ENCODE measurements at places on chromosomes 6 and 20.

DNA sequence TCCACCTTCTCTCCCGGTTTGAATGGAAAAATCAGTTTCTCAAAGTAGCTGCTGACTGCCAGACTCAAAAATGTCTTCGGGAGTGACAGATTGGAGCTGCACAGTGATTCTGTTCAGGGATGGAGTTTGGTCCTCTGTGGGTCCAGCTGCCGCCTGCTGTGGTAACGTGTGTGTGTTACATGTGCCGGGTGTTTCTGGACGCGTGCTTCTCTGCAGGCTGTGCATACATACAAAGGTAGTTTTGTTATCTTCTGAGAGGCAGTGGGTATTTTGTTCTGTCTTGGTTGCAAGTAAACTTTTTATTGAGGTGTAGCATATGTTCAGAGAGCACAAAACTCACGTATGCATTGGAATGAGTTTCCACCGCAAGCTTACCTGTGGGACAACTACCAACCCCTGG lies 41.3 kb upstream of the NAA20 start:
- peak; percentile 37 for DNase-seq

- no peak for DNase-seq
Observed at GRCh38 chr20:54433636-54434035, 41.8 kb upstream of the DOK5 start.

- DNase-seq: peak; percentile 72
Observed at GRCh38 chr20:50034567-50035180, 51.9 kb downstream of the SNAI1 start.

DNA sequence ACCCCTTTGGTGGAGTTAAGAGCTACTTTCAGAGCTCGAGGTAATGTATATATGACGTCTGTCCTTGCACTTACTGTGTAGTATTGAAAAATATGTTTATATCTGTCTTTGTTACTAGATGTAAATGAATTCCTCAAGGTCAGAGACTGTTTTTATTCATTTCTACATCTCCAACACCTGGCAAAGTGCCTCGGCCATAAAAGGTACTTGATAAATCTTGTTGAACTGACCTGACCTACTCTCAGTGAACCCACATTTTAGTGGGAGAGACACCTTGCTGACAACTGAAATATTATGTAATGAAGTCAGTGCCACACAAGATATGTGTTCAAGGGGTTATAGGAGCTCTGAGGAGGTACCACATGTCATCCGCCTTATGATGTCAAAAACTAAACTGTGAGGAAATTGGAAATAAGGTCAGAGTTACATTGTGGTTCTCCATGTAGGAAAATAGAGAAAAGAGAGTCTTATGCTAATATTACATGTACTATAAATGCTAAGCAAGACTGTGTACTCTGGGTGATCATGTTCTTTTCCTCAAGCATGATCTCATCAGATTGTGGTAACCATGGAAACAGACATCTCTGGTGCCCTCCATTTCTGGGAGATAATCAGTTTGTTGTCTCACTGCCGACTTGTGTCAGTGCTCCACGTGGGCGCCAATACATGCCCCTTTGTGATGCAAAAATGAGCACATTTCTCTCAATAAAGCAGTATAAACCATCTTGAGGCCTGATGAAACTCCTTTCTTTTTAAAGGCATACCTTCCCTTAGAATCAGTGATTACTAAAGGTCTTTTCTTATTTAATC lies 5.7 kb upstream of the TMEM30A start:
- no peak for DNase-seq

DNA sequence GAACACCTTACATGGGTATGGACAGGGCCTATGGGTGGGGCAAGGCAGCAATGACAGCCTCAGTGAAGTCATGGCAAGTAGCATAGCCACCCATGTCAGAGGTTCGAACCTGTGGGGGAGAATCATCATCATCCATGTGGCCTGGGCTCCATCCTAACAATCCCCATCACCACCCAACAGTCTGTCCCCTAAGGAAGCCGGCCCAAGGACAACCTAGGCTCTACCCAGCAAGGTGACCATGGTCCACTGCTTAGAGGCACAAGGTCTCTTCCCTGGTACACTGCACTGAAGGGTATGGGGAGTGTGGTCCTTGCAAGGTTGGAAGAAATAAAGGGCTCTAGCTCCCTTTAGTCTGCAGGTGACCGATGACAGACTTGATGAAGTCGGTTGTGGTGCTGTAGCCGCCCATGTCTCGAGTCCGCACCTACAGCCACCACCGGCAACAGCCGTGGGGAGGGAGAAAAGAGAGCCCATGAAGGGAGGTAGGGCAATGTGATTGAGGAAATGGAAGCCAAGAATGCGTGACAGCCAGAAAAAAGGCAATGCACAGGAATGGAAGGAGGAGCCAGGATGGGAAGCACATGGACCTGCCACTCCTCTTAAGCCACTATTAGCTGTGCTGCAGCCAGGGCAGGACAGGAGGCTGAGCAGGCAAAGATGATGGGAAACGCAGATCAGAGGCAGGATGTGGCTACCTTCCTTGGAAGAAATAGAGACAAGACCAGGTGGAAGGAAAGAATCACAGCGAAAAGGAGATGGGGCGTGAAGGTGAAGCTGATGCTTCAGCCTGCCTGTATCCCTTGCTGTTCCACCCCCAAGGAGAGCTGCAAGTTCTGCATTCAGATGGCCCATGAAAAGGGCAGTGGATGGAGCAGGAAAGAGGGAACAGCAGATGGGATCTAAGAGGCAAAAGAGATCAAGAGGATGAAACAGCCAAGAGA lies 5.3 kb downstream of the IDH3B start:
- DNase-seq: no peak

- DNase-seq: no peak
Observed at GRCh38 chr6:75167851-75168250, 38.0 kb downstream of the COL12A1 start.

- no peak for DNase-seq
Observed at GRCh38 chr6:26267083-26267589, 97.9 kb upstream of the BTN3A2 start.

DNA sequence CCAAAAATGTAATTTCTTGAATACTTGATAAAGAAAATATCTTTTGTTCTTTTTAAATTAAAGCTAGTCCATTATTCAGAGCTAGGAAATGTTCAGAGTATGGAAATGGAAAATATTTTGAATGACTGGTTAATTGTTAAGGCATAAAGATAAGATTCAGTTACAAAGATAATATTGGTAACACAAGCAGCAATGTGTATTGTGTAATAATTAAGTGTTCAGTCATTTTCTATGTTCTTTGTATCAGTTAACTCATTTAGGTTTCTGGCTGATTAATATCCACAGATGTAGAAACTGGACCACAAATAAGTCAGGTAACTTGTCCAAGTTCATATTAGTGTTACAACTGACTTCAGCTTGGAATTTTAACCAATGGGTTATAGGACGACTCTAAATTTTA lies 442.2 kb upstream of the MANEA start:
- no peak for DNase-seq

- DNase-seq: peak; percentile 76
Observed at GRCh38 chr6:3884007-3884745, 35.0 kb downstream of the FAM50B start.

DNA sequence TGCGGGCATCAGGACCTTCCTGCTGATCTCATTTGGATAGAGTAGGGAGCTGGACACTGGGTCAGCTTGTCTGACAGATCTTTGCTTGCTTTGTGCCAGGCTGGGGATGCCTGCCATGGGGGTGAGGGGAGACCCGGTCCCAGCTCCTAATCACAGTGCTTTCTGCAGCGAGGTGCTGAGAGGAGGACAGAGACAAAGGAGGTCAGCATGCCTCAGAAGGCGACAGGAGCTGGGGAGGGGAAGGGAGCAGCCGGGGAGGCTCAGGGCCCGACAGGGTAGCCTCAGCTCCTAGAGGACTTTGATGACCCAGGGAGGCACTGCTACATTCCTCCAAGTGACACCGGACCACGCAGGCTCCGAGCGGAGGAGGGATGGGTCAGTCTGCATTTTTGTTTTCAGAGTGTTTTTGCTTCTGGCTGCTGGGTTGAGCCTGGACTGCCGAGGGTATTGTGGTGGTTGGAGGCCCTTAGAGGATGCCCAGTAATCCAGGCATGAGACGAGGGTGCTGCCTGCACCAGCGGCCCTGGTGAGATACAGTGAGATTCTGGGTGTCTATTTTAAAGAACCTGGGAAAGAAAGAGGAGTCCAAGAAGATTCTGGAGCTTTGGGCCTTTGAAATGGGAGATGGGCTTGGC lies 7.8 kb downstream of the RBM38 start:
- no peak for DNase-seq

DNA sequence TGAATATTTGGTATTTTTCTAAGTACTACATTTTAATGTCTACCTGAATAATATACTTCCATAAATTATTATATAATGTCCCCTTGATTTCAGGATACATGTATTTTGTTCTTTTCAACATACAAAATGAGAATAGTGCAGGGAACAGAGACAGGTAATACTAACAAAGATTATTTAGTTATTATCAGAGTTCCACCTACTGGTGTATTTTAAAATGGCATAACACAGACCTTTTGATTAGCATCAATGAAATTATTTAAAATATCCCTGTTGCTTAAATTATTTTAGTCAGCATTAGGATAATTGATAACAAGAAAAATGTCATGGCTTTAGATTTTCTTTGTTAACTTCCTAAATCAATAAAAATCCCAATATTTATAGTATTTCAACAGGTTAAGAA lies 184.0 kb downstream of the PRDM13 start:
- no peak for DNase-seq

GRCh38 chr6:168012431-168013249 lies 15.2 kb downstream of the KIF25 start:
- DNase-seq: no peak

DNA sequence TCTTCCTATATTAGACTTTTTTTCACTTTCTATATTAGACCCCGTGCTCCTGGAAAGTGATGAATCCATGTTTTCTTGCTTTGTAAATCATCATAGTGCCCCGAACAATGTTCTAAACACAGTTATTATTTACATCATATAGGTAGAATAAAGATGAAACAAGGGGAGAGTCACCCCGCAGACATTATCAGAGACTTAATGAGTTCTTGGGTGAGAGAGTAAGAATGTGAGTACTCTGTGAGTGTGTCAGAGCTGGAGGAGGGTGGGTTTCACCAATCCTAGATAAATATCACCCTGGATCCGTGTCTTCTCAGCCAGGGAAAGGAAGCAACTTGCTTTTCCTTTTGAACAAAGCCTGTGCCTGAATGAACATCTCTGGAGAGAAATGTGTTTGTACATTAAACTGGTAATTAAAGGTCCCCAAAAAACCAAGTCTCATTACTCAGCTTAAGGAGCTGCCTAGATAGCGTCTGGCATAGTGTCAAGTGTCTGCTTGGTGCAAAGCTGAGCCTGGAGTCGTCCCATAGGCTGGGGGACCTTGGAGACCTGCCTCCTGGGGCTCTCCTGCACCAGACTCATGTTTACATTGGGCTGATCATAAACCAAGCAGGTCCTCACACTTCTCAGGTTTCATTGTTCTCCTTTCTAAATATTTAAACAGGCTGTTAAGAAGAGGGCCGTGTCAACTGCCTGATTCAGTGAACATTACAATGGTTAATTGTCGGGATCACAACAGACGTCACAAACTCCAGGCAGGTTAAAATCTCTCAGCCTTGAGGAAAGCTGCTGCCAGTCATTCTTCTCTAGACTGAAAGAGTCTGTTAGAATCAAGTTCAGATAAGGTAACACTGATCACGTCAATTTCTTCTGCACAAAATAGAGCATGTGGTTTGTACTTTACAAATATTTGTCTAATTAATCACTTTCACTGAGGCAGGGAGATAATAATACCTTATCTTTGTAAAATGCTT lies 179.7 kb upstream of the MYLIP start:
- DNase-seq: no peak

DNA sequence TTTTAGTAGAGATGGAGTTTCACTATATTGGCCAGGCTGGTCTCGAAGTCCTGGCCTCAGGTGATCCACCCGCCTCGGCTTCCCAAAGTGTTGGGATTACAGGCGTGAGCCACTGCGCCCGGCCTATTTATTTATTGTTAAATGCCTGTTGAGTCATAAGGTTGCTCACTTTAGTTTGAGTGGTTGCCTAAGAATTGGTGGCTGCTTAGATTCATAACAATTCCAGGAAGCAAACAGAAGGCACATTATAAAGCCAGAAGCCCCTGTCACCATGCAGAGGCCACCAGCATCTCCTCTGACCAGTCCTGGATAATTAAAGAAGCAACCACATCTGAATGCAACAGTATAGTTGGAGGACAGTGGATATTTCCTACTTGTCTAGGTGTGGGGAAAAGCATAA lies 24.0 kb upstream of the ARMH2 start:
- DNase-seq: no peak

DNA sequence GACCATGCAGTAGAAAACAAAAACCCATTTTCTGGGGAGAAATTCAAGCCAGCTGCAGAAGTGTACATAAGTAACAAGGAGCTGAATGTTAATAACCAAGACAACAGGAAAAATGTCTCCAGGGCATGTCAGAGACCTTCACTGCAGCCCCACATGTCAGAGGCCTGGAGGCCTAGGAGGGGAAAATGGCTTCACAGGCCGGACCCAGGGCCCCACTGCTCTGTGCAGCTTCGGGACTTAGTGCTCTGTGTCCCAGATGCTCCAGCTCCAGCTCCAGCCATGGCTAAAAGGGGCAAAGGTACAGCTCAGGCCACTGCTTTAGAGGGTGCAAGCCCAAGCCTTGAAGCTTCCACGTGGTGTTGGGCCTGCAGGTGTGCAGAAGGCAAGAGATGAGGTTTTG lies 43.6 kb downstream of the HACE1 start:
- DNase-seq: no peak

- DNase-seq: no peak
Observed at GRCh38 chr6:123769431-123769830, 34.2 kb upstream of the NKAIN2 start.

- no peak for DNase-seq
Observed at GRCh38 chr6:131210469-131210868, 75.2 kb downstream of the AKAP7 start.

DNA sequence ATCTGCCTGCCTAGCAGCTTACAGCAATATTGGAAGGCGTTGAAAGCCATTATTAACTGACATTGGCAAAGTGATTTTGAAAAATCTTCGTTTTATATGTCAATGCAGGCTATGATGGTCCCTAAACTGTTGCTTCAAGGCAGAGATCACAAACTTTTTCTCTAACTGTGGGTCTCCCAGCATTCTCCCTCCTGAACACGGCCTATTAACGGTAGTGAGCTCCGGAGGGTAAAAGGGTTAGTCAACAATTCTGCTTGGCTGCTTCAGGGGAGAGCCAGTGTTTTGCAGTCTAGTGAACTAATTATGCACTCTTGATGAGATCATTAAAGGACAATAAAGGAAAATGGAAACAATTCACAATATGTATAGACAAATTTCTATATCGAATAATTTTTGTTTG lies 261.8 kb upstream of the QKI start:
- no peak for DNase-seq

- DNase-seq: no peak
Observed at GRCh38 chr6:15282334-15282733, 36.5 kb downstream of the JARID2 start.

DNA sequence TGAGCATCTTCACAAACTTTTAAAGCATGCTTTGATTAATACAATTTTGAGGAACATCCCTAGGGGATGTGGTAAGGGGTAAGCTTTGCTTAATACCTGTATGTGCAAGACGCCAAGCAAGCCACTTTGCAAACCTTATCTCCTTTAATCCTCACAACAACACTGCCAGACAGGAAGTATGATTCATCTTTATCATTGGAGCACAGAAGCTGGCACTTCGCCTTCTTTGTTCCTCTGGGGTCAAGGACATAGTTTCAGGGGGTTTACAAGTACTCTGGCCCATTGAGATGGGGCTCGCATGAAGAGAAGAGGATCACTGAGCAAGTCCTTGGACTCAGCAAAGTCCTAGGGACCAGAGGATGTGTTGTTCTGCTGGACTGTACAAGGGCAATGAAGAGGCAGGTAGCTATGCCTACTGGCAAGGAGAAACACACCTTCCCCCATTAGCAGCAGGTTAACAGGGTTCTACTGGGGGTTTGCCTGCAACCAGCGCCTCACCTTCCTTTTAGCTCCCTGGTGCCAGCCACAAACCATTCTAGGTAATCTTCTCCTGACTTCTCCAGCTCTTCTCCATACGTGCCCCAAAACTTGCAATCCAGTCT lies 8.8 kb downstream of the TMEM244 start:
- DNase-seq: no peak

Measured in astrocyte of the spinal cord (primary cell).